ENCODE measurements at places on chromosomes 16 and 17. TPM values are rescaled to one million over a fixed set of nuclear protein-coding genes. Genes with fewer than 3 reads are reported as not detected.

The C16orf86 gene
- 1.4 TPM for total RNA-seq

The CES1 gene
- total RNA-seq = not detected

The LHX1 gene
- 0.17 TPM for total RNA-seq

The RDM1 gene
- total RNA-seq = 1.7 TPM

The LITAFD gene
- not detected for total RNA-seq

The KRT10 gene
- total RNA-seq = 27.2 TPM

The CCL7 gene
- not detected for total RNA-seq

The OTOA gene
- total RNA-seq = 0.10 TPM

The RNF157 gene
- 51.7 TPM for total RNA-seq

The EFNB3 gene
- total RNA-seq = 0.08 TPM

The SAMD14 gene
- 3.6 TPM for total RNA-seq

The OR2C1 gene
- total RNA-seq = not detected

The FNDC8 gene
- not detected for total RNA-seq

The TBC1D3E gene
- total RNA-seq = not detected

The HS3ST3B1 gene
- 33.8 TPM for total RNA-seq

The SEC14L5 gene
- total RNA-seq = not detected

The TMEM114 gene
- not detected for total RNA-seq

The ATP1B2 gene
- total RNA-seq = 0.54 TPM

The CCL2 gene
- total RNA-seq = 0.65 TPM

The NPTX1 gene
- 24.2 TPM for total RNA-seq

The TP53TG3 gene
- not detected for total RNA-seq

The TLCD2 gene
- total RNA-seq = 0.13 TPM

The TMC6 gene
- 268 TPM for total RNA-seq

The SLC6A2 gene
- total RNA-seq = not detected

The RNF222 gene
- total RNA-seq = not detected

The RGS11 gene
- total RNA-seq = 0.29 TPM

The CMTM2 gene
- 0.80 TPM for total RNA-seq

The IL17C gene
- not detected for total RNA-seq

The TK2 gene
- 8.4 TPM for total RNA-seq

The ZFPM1 gene
- total RNA-seq = 20.6 TPM

The PPP1R27 gene
- not detected for total RNA-seq

The UBE2O gene
- 45.1 TPM for total RNA-seq

The VAT1 gene
- 17.3 TPM for total RNA-seq

The CCL4L2 gene
- total RNA-seq = 48.4 TPM

The AGRP gene
- total RNA-seq = not detected

The ORMDL3 gene
- total RNA-seq = 77.4 TPM

The KRTAP9-4 gene
- not detected for total RNA-seq

The ABCC12 gene
- total RNA-seq = not detected

The BAIAP3 gene
- total RNA-seq = 0.18 TPM

Data from activated T-helper 1 cell treated with anti-CD3 and anti-CD28 coated beads, Interleukin-12 subunit alpha, Interleukin-12 subunit beta, Interleukin-2, Interleukin-4 antibody, amounts not matched to agents 30 ng/mL and 10 ng/mL and 1 ng/mL, durations not matched to agents 14 hours and 24 hours and 36 hours (primary cell).